ENCODE measurements at places on chromosomes 4 and X.
A peak's percentile ranks its signal among the peaks of the same experiment; 100 is the strongest.

DNA sequence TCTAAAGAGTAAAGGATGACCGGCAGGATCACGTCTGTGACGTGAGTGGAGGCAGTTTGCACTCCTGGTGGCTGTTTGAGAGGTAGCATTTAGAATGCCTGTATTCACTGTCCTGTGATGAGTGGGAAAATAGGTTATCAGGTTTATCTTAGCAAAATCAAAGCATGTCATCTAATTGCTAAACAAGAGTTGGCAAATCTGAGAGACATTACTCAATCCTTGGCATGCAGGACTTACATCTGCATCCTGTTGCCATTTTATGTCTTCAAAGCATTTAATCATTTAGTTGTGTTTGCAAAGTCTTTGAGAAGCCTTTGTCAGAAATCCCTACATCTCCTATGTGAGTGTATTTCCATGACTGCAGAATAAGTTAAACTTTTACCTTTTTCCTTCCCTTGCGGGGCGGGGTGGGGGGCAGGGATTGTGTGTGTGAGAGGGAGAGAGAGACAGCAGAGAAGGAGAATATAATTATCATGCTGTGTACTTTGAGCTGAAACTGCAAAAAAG, 41.4 kb upstream of the MSANTD1 start:
- no peak for DNase-seq

GRCh38 chrX:40570346-40571093, 10.2 kb upstream of the ATP6AP2 start:
- DNase-seq = peak; percentile 11

- DNase-seq = no peak
Measured at GRCh38 chr4:168832763-168833575, 177.1 kb downstream of the CBR4 start.

DNA sequence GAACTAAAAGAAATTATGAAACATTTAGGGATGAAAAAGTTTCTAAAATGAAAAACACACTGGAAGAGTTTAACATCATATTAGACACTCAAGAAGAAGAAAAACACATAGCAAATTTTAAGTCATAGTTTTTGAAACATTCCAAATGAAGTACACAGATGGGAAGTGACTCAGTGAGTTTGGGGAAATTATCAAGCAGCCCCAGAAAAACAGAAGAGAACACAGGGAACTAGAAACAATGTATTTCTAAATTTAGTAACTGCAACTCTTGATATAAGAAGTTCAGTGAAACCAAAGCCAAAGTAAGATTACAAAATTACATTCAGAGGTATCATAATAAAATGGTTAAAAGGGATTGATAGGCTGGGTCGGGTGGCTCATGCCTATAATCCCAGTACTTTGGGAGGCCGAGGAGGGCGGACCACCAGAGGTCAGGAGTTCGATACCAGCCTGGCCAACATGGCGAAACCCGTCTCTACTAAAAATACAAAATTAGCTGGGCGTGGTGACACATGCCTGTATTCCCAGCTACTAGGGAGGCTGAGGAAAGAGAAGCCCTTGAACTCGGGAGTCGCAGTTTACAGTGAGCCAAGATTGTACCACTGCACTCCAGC, 461.2 kb downstream of the KCTD8 start:
- DNase-seq = no peak

DNA sequence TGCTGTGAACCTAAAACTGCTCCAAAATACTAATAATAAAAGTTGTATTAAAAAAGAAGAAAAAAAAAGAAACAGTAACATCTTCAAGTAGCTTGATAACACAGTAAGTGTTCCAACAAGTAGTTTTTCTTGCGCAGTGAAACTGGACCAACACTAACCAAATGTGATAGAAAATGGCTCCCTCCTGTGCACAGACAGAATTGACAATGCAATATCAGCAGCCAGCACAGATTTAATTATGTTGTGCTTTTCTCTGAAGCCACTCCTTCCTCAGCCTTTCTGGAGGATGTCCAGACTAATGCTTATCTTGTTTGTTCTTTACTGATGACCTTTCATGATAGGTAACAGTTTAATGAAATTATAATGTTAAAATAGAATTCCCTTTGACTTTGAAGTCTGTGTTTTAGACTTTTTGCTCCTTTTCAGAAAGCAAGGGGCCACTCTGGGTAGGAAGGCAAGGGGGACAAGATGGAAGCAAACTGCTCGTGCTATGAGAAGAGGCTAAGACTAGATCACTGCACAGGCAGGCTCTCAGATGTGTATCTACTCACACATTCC, 147.1 kb upstream of the RPL34 start:
- no peak for DNase-seq

DNA sequence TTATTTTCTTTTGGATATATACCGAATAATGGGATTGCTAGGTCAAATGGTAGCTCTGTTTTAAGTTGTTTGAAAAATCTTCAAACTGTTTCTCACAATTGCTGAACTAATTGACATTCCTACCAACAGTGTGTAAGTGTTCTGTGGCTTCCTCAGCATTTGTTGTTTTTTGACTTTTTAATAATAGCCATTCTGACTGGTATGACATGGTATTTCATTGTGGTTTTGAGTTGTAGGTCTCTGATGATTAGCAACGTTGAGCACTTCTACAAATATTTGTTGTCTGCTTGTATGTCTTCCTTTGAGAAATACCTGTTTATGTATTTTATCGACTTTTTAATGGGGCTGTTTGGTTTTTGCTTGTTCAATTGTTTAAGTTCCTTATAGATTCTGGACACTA, 680.1 kb upstream of the GRIA3 start:
- DNase-seq = no peak

GRCh38 chr4:36189511-36190226, 54.6 kb downstream of the ARAP2 start:
- DNase-seq = no peak

DNA sequence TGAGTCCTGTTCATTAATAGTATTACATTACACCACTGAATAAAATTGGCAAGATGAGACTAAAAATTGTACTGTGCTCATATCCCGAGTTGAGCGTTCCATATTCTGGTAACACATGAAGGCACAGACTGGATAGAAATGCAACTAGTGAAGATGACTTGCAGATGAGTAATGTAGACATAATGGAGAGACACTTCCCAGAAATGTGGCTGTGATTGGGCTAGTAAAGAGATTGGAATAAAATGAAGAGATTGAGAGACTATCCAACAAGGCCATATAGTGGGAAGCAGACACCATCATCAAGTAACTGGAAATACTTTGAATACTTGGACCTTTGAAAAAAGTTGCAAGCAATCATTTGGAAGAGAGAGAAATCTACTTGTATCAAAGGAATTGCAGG, 77.3 kb downstream of the DCAF8L1 start:
- no peak for DNase-seq

GRCh38 chr4:98374643-98375042, 113.5 kb downstream of the RAP1GDS1 start:
- no peak for DNase-seq

GRCh38 chr4:90503677-90504076, 376.5 kb downstream of the CCSER1 start:
- no peak for DNase-seq

GRCh38 chr4:186190581-186191199, 677 bp upstream of the CYP4V2 start:
- DNase-seq = peak; percentile 38

GRCh38 chr4:113094802-113095201, 45.3 kb downstream of the ANK2 start:
- no peak for DNase-seq

DNA sequence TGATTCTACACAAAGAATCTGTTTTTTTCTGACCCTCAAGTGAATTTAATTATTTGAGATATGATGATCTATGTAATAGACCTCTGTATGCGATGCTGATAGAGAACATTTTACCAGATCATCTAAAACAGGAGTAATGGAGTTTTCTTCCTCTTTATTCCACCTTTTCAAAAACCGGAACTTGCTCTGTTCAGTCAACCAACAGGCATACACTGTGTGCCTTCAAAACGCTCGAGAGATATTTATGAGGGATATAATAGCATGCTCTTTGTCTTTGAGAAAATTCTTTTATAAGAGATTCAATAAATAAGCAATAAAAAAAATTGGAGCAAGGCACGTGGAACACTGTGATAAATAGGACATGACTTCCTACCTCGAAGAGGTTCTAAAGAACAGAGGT, 2.0 kb downstream of the NYX start:
- DNase-seq = no peak

GRCh38 chr4:16418814-16419213, 192.5 kb upstream of the TAPT1 start:
- DNase-seq = no peak

- DNase-seq = no peak
Measured at GRCh38 chr4:15893962-15894361, 44.6 kb downstream of the FGFBP1 start.

DNA sequence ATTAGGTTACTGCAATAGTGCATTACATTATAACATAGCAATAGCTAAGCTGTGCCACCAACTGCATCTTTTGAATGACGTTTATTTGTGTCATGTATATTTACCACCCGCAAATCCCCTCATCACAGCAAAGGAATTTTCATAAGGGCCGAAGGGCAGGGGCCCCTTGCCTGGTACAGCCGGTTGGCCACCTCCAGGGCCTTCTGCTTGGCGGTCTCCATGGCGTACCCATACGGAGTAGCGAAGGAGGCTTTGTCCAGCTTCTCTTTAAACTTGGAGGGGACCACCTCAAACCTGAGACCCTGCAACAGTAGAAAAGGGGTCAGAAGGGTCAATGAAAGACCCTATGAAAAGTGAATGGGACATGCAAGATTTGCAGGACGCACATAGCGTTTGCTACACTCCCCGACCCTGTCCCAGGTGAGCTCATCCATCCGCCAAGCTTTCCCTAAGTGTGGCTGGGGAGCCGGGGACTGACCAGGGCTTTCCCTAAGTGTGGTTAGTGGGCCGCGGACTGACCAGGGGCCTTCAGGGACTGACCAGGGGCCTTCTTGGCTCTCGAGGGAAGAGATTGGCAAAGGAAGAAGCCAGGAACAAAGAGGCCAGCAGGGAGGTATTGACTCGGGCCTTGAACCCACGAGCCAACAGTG, 10.6 kb downstream of the ASMTL start:
- DNase-seq = no peak

DNA sequence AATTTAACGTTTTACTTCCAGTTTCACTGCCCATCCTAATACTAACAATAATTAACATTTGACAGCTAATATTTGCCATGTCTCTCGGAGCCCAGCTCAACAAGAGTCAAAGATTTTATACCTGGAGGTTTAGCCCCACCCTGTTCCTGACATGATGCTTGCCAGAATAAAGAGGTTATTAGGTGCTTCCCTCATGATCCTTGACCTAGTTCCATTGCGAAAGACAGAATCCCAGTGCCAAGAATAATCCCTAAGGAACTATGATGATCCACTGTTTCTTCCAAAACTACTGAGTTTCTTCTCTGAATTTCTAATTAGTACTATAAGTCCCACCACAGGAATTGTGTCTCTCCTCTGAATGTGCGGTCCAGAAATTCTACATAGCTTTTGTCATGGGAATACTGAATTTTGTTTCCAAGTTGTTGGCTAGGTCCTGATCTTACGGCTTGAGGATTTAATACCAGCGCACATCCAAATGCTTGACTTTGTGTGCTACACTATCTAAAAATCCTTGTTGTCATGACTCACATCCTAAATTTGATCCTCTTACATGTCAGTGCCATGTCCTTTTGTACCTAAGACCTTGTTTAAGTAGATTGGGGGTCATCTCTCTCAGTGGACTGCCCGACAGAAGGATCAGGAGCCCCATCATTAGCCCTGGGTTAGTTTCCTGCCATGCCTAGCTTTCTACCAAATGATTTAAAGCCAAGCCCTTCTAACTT, 23.1 kb downstream of the ANTXR2 start:
- DNase-seq = no peak

DNA sequence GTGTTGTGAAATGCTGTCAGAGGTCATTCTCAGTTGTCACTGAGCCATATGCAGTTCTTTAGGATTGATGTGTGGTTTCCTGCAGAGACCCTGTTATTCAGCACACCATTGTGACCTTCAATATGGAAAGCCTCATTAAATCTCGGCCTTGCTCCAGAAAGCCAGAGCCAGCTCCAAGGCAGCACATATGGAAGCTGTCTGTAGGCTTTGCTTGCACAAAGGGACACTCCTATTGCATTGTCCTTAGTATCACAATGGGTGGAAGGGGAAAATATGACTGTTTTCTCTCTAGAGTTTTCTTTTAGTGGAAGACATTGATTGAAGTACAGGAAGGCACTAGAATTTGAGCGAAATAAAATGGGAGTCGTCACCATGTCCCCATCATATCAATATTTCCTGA, 179.0 kb downstream of the CEP135 start:
- no peak for DNase-seq

DNA sequence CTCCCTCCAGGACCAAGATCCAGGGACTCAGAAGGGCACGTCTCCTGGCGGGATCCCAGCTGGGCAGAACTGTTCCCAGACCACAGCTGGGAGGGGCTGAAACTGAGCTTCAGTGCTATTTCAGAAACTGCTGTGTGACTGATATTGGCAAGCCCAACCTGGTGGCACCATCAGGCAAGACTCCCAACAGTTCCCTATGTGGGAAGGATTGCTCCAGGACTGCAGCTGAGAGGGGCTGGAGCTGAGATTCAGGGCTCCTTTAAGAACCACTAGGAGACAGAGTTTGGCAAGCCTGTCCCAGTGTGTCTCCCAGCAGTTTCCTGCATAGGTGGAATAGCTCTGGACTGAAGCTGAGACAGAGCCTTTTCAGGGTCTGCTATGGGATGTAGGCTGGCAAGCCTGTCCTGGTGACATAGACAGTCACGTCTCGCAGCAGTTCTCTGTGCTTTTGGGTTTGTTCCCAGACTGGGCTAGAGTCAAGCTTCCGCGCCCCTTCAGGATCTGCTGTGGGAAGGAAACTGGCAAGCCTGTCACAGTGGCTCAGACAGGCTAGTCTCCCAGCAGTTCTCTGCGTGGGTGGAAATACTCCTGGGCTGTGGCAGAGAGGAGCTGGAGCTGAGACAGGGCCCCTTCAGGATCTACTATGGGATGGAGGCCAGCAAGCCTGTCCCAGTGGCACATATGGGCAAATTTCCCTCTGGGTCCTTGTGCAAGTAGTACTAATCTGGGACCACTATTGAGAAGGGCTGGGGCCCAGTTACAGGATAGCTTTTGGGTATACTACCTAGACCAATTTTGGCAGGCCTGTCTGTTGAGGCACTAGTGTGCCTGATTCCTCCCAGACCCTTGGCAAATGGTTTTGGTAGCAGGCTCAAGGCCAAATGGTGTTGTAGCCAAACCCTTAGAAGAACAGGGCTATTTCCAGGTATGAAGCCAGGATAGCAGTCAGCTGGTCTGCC, 20.2 kb upstream of the MED14 start:
- no peak for DNase-seq

DNA sequence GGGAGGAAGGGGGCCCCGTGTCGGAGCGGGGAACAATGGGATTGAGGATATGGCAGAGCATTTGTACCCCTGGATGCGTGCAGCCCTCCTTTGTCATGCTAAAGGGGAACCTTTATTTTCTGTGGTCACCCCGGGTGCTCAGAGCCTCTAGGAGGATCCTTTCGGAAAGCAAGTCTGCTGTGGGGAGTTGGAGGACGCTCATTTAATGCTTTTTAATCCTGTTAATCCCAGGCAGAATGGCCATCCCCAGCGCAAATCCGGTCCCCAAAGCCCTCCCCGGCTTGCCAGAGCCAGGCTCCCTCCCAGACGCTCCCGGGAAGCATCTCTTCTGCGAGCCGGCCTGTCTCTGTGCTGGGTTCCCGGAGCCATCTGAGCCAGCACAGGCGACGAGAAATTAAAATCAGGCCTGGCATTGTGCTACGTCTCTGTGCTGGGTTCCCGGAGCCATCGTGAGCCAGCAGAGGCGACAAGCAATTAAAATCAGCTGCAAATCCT, 113.2 kb upstream of the PPP2R3B start:
- DNase-seq = no peak

All from stimulated activated naive CD8-positive, alpha-beta T cell treated with anti-CD3 and anti-CD28 coated beads, Interleukin-15, amount 100 ng/mL, for 72 hours (primary cell).